Ovary (tissue), 10 donors: ENCODE measurements at places on chromosomes 11 and 22.

DNA sequence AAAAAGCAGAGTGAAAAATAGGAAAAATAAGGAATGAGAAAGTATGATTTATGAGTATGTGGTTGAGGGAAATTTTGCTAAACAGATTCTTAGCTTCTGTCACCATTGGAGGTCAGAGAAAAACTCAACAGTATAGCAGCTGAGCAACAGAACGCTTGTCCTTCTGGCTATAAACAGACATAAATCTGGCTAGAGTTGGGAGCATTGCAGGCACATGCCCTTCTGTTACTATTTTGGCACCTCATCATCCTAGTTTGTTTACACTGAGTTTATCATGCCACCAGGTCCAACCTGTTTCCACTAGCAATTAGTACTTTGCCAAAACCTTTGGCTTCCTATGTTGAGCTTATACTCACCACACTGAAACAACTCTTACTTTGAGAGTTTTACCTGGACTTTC is 6.9 kb downstream of the UBE4A start:
- DNase-seq = no peak

GRCh38 chr22:39148727-39149535 is 3.5 kb downstream of the CBX7 start:
- peak; percentile 85 for DNase-seq

- DNase-seq = no peak
Measured at GRCh38 chr11:103325686-103326069, 216.5 kb downstream of the DYNC2H1 start.

DNA sequence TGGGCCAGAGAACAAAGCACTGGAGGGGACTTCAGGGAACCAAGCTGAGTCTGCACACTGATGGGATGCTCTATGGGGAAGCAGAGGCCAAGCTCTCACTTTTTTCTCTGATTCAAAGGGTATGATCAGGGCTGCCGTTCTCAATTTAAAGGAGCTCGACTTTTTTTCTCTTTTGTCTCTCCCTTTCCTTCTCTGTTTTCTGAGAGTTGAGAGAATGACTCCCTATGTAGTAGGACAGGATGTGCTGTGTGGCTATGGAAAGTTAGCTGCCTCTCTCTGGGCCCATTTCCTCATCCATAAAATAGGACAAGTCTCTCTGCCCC is 7.9 kb downstream of the ADORA2A start:
- no peak for DNase-seq

DNA sequence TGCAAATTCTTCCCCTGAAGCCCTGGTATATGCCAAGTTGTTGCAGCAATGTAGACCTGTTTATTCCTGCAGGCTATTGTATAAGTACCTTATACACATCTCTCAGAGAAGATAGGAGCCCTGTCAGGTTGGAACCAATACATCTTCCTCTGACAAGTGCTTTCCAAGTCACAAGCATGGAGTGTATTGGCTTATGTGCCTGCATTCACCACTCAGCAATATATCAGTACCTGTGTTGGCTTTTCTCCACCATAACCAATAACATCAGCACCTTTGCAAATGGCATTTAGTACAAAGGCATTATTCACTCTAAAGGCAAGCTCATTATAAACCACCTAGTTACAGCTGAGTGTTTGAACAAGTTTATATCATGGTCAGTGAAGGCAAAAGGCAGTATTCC is 611.7 kb upstream of the CNTN5 start:
- DNase-seq = no peak

DNA sequence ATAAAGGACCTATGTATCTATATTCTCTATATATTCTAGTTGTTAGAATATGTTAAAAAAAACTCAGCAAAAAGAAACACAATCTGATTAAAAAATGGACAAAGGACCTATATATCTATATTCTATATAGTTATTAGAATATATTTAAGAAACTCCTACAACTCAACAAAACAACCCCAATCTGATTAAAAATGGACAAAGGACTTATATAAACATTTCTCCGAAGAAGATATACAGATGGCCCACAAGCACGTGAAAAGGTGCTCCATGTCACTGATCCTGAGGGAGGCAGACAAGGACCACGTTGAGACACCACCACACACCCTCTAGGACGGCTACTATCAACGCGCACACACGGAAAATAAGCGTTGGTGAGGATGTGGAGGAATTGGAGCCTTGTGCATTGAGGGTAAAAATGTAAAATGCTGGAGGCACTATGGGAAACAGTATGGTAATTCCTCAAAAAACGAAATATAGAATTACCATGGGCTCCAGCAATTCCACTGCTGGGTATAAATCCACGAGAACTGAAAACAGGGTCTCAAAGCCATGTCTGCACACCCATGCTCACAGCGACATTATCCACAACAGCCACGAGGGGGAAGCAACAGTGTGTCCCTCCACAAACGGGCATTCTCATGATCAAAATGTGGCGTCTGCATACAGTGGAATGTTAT is 22.7 kb downstream of the YPEL1 start:
- peak; percentile 69 for DNase-seq

DNA sequence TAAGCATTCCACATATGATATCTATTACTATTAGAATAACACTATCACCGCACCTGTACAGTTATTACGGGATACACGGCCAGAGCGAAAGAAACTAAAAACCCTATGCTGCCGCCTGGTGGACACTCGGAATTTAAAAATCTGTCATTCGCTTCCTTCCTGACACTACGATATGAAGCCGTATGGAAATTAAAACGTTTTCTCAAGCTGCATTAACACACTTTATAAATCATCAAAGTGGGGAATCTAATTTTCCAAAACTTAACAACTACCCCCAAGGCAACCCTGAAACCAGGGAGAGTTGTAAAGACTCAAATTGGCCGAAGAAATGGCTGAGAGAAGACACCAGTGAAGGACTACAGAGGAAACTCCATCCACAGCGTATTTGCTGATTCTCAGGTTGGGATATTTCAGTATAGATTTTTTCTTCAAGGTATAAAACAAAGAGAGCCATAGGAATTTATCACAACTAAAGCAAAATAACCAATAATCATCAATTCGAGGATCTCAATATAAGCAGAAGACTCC is 1.4 kb downstream of the CCDC73 start:
- DNase-seq = peak; percentile 66

DNA sequence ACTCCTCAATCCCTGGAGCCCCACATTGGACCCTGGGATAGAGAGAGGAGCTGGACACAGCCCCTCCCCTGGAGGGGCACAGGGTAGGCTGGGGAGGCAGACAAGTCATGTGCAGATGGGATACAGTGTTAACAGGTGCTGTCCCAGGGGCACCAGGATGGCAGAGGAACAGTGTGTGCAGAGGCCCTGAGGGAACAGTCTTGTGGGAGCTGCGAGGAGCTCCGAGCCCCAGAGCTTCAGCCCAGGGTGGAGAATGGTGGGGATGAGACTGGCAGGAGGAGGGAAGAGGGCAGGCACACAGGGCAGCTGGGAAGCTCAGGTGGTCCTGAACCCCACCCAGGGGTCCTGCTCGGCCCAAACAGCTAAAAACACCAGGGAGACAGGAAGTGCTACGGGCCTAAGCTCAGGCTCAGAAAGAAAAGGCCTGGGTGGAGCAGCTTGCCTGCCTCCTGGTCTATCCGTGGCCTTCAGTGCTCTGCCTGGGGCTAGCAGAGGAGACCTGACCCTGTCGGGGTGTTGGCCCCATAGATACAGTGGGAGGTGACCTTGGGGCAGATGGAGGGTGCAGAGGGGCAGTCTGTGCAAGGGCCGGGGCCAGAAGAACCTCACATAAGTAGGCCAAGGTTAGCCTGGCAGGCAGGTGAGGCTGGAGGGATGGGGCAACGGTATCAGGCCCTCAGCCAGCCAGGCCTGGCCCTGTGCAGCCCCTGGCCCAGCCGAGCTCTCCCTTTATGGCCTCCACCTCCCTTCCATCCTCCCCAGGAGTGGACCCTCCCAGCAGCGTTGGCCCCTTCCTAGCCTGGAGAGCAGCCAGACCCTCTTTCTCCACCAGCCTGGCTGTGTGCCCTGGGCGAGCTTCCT is 15.4 kb downstream of the CAPN5 start:
- DNase-seq = peak; percentile 9

- DNase-seq = no peak
Measured at GRCh38 chr11:3866206-3866605, 10.7 kb downstream of the STIM1 start.

- DNase-seq = no peak
Measured at GRCh38 chr11:113764527-113765219, 8.8 kb downstream of the ZW10 start.

DNA sequence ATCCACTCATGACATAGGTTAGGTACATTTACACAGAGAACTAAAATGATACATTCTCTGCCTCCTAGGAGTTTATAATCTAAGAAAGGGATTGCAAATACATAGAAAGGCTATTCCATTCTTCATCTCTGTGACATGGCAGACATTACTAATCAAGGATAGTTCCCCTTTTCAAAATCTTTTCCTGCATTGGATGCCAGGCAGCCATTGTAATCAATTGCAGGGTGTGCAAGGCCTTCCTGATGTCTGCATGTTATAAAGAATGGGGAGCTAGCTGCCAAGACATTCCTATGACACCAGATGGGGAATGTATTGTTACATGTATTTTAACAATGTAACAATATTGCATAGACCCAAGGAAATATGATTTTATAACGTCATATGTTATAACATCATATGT is 82.0 kb downstream of the KIRREL3 start:
- DNase-seq = no peak

GRCh38 chr11:129853518-129854231 is 38.0 kb downstream of the TMEM45B start:
- peak; percentile 42 for DNase-seq

DNA sequence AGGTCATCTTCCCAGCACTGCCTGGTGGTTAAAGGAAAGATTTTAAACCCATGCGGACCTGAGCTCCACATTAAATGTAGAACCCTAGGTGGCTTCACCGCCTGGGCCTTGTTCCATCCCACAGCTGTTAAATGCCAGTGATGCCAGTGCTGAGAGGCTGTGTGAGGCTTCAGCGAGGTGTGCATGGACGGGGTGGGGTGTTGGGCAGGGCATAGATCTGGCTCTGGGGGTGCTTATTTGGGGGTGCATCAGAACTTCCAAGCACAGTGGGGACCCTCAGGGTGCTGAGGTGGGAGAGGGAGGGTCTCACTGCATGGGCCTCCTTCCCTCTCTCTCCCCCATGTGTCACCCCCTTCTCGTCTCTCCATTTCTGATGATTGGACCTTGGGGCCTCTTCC is 90.1 kb upstream of the B3GAT1 start:
- DNase-seq = no peak

GRCh38 chr11:69711822-69712801 is 8.3 kb upstream of the FGF19 start:
- DNase-seq = no peak

- no peak for DNase-seq
Measured at GRCh38 chr22:41928593-41929417, 2.2 kb upstream of the TNFRSF13C start.

DNA sequence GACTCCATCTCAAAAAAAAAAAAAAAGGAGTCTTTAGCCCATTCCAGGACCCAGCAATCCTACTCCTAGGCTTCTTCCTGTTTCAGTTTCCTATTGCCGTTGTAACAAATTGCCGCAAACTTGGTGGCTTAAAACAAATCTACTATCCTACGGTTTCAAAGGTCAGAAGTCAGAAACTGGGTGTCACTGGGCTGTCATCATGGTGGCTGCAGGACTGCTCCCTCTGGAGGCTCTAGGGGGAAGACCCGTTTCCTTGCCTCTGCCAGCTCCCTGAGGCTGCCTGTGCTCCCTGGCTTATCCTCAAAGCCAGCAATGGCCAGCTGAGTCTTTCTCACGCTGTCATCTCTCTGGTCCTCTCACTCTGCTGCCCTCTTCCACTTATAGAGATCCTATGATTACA is 8.7 kb upstream of the DAGLA start:
- no peak for DNase-seq

DNA sequence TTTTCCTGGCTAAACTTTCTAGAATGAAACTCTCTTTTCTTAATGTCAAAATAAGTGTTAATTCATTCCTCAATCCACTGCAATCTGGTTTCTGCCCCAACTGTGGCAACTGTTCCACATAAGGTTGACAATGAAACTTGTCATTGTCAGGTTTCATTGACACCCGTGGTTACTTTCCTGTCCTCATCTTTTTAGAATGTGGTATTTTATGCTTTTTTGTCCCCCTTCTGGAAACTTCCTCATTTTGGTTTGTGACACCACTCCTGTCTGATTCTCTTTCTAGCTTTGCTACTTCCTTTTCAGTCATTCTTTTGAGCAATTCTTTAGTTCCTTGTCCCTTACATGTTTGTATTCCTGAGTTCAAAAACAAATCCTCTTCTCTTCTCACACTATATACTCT is 7.5 kb upstream of the PDE3B start:
- DNase-seq = no peak

DNA sequence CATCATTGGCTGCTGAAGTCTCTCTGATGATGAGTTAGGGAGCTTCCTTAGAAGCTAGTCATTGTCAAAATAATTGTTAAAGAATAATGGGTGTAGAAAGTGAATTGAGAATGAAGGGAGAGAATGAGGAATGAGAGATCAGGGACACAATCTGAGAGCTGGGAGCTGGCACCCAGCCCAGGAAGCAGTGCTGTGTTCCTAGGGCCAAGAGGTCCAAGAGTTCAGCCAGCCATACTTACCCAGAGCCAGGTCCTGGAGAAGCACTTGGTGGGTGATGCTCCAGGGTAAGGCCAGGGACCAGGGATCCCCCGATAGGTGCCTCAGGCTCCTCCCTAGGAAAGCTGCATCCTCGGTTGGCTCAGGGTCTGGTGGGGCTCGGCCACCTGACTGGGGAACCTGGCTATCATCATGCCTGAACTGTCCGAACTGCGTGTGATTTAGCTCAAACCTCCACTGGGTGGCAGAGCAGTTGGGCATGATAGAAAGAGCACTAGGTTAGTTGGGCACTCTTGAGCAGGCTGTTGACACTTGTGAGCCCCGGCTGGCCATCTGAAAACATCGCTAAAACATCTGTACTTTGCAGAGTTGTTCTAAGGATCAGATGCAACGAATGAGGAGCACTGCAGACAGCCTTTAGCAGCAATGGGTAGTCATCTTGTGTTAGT is 123.9 kb upstream of the NCAM1 start:
- no peak for DNase-seq

GRCh38 chr22:19546680-19547079 is 22.5 kb upstream of the CLDN5 start:
- no peak for DNase-seq

DNA sequence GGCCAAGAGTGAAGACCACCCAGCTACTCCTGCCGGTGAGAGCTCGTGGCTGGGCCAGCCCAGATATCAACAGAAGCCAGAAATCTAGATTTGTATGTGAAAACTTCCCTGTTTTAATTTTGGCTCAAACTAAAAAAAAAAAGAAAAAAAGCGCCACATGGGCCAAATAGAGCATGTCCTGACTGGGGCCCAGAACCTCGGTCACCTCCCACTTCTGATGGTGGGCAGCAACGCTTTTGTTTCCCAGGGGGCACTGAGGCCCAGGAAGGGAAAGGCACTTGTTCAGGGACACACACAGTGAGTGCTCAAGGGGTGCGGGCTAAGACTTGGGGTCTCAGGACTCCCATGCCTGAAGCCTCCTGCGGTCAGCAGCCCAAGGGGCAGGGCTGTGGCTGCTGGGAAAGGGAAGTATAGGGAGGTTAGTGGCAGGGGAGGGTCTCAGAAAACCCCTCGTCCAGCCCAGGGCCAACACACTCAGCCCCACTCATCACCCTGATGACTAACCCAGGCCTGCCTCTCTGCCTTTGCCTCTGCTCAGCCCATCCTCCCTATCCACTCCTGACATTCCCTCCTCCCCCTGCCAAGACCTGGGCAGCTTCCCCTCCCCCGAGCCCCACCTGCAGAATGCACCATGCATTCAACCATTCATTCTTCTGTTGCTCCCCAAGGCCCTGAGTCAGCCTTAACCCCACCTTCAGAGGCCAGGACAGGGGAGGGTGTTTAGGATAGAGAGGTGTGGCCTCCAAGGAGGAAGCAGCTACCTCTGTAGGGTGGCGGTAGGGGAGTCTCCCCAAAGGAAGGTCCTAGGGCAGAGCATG is 30.0 kb upstream of the TCF20 start:
- no peak for DNase-seq
